T-cell (primary cell): ENCODE measurements at places on chromosomes 7 and 10.

- no peak for DNase-seq
Measured at GRCh38 chr10:110304394-110304779, 333 bp downstream of the SMNDC1 start.

DNA sequence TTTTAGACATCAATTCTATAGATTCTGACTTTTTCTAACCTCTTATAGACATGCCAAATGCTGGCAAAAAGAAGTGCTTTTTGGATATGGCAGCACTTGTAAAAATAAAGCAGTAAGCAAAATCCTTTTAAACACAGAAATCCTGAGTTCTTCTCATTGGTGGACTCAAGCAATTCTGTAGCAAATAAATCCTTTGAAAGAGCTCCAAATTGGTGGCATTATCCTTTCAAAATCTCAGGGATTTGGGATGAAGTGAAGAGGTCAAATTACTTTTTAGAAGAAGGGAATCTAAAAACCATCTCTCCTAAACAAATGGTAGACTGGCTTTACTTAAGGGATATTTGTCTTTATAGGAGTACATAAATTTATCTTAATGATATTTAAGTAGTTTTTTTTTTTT is 17.5 kb upstream of the ASCC1 start:
- no peak for DNase-seq

DNA sequence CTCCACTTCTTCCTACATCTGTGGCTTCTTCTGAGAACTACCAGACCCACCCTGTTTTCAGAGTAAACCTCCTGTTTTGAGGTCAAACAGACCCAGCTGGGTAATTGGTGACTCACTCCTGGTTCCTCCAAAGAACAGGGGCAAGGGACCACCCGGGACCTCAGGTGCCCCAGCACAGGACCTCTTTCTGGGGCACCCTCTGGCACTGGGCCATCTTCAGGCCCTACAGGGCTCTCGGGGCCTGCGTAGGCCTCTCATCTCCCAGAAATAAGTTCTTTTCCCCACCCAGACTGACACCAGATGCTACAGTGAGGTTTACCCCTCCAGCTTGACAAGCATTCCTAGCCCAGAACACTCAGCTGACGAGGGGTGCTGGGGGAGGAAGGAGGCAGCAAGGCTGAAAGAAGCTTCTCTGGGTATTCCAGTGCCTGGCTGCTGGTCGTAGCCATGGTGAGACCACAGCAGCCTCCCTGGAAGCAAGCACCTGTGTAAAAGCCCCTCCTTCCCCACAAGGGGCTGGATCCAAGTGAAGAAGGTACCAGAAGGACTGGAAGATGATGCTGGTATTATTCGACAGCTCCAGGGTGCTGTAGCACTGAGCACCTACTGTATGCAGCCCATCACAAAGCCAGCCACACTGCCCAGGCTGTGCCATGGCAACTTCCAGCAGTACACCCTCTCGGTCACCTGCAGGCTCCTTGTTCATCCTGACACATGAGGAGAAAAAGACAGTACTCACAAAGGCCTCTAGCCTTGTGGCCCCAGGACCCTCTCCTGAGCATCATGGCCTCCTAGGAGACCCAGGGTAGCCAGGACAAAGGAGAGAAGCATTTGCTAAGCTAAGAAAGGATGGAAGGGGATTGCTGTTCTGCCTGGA is 47.4 kb downstream of the ALOX5 start:
- no peak for DNase-seq

DNA sequence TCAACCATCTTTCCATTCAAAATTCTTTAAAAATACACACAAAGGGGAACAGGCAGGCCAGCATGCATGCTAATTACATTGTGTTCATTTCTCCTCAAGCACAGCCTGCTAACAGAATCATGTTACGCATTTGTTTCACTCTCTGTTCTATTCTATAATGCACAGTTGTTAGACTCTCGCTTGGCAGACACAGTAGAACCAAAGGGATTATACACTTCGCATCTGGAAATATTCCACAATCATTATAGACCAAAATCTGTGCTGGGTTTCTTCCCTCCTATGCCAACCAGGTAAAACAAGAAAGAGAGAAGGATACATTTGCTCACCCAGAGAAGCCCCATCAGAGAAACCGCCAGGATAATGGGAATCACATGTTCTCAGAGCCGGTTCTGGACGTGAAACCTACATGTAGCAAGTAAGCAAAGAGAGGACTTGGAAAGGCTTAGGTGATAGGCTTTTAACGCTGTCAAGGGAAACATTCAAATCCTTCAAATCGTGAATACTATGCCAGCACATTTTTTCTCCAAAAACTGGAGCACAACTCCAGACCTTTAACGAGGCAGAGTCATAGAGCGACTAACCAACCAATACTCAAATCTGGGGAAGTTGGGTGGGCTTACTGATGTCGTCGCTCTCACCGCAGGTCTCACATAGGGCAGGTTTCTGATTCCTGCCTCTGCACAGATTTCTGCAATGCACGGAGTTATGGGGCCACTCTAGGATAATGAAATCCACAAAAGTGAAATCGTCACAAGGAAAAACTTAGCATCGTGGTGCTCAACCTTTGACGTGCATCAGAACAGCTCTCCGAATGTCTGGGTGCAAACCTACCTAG is 380.5 kb upstream of the AUTS2 start:
- DNase-seq: no peak

- no peak for DNase-seq
Measured at GRCh38 chr7:3265388-3265787, 35.7 kb upstream of the SDK1 start.

GRCh38 chr7:81886211-81886764 is 116.4 kb upstream of the HGF start:
- no peak for DNase-seq

DNA sequence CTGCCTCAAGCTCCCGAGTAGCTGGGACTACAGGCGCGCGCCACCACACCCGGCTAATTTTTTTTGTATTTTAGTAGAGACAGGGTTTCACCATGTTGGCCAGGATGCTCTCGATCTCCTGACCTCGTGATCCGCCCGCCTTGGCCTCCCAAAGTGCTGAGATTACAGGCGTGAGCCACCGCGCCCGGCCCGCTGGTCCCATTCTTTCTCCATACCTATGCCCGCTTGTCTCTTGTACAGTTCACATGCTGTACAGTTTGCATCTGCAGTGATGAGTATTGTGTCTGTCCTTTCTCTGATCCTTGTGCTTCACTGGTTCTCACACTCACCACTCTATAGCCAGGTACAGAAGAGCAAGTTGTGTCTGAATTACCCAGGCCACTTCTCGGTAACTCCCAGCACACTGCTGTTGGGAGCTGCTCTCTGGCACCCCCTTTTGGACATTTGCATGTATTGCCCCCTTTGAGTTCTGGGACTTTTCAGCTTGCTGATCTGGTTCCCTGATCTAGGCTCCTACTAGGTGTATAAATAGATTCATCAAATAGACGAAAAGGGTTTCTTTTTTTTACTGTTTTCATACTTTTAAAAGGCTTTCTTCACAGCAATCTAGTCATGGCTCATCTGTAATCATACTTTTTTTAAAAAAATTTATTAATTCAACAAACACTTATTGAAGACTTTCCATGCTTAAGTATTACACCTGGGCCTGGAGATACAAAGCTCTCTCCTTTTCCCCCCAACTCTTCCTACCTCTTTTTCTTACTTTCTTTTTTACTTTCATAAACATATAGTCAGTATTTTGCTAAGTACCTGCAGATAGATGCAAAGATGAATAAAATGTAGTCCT is 53.5 kb downstream of the AOAH start:
- DNase-seq: peak; percentile 68

GRCh38 chr7:147406521-147407135 is 1183.9 kb upstream of the C7orf33 start:
- DNase-seq: no peak

DNA sequence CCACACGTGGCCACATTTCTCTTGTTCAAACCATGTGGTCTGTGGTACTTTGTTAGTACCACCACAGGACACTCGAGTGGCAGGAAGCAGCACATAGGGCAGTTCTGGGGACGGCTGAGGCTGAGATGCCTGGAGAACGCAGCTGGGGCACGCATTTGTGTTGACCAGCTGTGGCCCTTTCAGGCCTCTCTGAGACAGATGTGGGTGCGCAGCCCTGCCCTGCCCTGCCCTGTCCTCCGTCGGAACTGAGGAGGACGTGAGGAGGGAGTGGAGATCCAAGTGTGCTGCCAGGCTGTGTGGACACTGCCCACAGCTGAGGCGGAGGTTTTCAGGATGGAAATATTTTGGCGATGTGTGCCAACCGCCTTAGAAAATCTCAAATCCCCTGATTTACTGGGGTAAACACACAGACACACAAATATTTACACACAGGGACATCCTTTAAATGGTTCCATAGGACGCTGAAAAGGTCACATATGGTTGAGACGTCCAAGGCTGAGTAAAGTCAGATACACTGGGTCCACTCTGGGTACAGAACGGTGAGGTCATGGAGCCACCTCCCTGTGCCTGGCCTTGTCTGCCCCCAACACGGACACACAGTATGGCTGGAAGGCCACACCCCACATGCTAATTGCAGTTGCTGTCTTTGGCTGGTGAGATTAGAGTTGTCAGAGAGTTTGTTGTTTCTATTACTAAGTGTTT is 14.8 kb downstream of the BHLHA15 start:
- DNase-seq: no peak

DNA sequence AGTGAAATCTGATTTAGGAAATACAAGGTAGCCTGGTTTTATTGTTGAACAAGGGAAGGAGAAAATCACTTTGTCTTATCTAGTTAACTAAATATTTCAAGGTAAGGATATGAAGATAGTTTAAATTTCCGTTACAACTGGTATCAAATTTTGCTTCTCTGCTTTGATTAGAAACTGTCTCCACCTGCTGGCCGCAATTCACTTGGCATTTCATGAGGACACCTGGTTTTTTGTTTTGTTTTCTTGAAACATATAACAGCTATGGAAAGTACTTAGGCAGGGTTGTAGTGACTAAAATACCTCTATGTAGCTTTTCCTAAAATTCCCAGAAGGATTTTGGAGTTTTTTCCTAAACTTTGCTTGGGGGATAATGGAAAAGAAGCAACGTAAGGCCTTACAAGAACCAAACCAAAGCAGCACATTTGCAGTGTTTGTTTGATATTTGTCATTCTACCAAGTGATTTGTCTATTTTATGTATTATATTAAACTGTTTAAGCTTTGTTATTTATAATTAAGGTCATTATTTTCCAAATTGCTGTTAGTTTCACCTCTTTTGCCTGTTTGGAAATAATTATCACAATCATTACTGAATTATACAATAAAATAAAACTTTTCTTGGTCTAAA is 73.6 kb downstream of the AHCYL2 start:
- peak; percentile 27 for DNase-seq

DNA sequence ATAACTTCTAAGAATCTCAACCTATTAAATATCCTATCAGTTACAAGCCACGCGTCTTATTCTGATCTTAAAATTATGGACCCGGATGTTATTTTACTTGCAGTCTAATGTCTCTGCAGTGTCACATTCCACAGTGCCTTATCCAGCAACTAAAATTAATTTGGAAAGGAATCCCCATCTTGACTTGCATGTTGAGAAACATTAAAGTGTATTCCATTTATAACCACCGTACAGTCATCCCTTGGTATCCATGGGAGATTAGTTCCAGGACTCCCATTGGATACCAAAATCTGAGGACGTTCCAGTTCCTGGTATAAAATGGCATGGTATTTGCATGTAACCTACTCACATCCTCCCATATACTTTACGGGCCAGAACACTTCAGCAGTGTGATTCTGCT is 194.7 kb downstream of the ARHGAP21 start:
- no peak for DNase-seq

DNA sequence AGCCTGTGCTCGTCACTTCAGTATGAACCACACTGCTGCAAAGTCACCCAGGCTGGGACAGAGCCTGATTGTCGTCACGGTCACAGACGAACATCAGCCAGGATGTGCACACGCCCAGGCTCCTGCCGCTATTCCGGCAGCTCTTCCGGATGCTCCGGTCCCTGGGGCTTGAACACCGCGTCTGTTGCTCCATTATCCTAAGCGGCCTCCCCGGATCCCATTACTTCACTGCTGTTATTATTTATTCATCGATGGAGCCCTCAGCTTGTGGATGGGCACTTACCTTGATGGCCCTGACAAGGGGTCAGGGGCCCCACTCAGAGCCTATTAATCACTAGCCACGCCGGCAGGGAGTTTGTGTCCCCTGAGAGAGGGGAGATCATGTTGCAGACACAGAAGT is 120.8 kb upstream of the PCBD1 start:
- DNase-seq: no peak

DNA sequence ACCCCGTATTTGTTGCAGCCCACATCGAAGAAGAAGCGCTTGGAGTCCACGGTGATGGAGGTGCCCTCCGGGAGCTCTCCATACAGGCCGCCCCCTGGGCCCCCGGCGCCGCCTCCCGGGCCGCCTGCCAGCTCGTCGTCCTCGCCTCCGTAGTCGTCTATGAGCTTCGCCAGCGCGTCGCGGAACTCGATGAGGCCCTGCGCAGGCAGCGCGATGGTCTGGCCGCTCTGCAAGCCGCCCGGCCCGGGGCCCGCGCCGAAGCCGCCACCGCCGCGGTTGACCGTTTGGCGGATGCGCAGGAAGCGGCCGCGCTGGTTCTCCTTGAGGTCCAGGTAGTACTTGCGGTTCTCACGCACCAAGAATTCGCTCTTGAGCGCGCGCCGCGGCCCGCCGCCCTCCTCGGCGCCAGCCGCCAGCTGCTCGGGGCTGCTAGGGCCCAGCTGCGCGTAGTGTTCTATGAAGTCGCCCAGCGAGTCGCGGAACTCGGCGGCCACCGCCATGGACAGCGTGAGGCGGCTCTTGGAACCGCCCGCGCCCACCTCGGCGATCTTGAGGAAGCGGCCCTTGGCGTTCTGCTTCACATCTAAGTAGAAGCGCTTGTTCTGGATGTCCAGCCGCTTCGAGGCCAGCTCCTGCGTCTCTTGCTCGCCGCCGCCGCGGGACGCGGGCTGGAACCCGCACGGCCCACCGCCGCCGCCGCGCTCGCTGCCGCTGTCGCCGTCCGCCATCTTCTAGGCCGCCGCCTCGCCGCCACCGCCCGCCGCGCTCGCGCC is 523 bp downstream of the PURB start:
- DNase-seq: peak; percentile 38

- DNase-seq: peak; percentile 58
Measured at GRCh38 chr7:121530227-121531174, 134.4 kb upstream of the FAM3C start.

DNA sequence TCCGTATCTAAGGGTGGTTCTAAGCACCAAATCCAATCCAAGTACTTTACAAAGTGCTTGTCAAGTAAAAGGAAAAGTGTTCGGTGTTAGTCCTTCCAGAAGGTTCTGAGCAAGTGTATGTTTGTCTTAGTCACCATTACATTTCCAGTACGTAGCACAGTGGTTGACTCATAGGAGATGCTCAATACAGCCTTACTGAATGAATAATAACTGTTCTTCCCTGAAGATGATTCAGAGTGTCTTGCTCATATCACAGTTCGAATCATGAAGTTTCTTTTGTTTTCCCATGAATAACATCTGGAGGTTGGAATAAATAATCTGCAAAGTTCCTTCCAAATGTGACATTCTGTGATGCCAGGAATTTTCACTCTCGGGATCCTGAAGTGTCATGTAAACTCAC is 53.4 kb downstream of the WNT2 start:
- no peak for DNase-seq

DNA sequence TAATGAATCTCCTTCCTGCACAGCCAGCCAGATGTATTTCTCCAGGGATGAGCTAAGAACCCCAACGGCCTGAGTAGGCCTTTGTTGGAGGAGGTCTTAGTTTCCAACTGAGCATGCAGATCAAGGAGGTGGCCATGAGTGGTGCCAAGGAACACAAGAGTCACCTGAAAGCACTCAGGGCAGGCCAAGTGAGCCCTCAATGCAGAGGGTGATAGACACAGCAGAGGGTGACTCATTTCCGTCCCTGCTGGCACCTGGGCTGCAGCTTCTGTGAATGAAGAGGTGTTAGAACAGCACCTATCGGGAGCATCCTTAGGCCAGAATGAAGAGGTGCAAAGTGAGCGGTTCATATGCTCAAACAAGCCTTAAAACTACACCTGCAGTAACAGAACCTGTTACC is 211.8 kb downstream of the FRMD4A start:
- DNase-seq: no peak
